ENCODE measurements at places on chromosomes 13 and 19.

- no peak for DNase-seq
These were observed 5.2 kb downstream of the TLE6 start for GRCh38 chr19:2982561-2982960.

DNA sequence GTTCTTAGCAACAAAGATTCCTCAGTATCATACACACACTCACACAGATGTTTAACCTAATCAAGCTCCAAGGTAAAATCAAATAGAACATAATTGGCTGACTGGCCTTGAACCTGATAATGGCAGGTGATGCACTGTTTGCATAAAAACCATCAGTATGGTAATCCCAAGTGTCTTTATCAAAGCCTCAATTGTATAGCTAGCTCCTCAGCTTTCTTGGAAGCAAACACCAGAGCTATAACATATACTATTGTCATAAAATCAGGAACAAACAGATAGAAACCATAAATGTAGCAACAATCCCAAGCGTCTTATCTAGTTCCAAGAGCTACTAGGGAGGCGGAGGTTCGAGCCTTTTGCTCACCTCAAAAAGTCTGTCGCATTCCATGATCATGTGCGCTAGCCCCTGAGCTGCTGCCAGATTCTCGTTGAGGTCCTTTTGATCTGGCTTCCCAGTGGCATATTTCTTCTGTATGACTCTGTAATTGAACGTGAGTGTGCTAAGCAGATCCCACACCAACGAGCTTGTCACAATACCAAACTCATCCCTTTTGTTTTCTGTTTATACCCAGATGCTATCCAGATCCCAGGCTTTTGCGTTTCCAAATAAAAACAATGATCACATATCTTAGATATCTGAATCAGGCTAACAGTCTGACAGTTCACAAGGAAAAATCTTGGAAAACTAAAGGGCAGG lies 95.3 kb downstream of the KL start:
- no peak for DNase-seq

GRCh38 chr13:20882206-20882605 lies 20.3 kb downstream of the XPO4 start:
- DNase-seq, result no peak

GRCh38 chr13:112955956-112956355 lies 13.1 kb upstream of the MCF2L start:
- DNase-seq, result no peak

- DNase-seq, result no peak
These were observed 770.6 kb downstream of the DACH1 start for GRCh38 chr13:71096421-71096820.

DNA sequence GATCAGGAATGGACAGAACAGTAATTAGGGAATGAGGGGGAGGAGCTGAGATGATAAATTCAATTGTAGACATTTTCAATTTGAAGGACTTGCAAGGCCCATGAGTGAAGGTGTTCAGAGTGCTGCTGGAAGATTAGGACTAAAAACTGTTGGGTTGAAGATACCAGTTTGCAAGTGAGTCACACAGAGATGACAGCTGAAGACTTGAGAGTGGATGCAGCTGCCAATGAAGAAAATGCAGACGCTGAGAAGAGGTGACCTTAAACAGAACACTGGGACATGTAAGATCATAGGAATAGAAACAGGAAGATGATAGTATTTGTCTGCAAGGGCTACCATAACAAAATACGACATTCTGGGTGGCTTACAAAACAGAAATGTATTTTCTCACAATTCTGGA lies 1716.5 kb upstream of the SLC10A2 start:
- no peak for DNase-seq

- no peak for DNase-seq
These were observed 123.1 kb downstream of the CDK8 start for GRCh38 chr13:26377038-26377437.

DNA sequence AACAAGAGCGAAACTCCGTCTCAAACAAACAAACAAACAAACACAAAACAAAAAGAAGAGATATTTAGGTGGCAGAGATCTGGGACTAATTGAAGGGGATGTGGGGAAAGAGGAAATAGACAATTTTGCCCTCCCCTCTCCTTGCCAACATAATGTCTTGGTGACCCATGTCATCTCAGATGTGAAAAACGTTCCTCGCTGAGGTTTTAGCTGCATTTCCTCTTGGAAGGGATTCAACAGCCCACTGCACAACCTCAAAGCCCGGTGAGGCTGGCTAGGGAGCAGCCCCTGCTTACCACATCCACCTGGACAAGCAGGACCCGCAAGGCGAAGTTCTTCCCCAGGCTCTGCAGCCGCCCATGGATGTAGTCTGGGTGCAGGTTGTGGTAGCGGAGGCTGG lies 4.9 kb downstream of the ERCC1 start:
- no peak for DNase-seq

- DNase-seq, result no peak
These were observed 214.7 kb downstream of the POSTN start for GRCh38 chr13:37383856-37384370.

- DNase-seq, result no peak
These were observed 379.1 kb downstream of the SUCLA2 start for GRCh38 chr13:47621931-47622330.

- no peak for DNase-seq
These were observed 53.5 kb upstream of the SOX21 start for GRCh38 chr13:94765814-94766213.

DNA sequence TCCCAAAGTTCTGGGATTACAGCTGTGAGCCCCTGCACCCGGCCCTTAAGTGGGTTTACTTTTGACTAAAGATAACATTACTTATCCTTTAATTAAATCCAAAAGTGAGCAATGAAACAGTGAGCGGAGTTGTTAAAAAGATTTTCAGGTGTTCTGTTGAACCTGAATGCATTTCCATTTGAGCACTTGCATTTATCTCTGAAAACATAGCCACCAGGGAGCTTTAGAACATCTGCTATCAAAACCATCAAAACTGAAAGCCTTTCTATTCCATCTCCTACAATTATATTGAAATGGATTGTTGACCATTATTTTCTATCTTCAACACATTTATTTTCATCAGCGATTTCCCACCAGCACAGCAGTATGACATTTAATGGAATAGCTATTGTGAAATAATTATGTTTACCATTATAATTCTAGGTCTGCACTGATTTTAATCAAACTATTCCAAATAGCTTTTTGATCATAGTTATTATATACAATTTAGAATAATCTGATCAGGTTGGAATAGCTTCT lies 269.0 kb downstream of the FGF14 start:
- no peak for DNase-seq

DNA sequence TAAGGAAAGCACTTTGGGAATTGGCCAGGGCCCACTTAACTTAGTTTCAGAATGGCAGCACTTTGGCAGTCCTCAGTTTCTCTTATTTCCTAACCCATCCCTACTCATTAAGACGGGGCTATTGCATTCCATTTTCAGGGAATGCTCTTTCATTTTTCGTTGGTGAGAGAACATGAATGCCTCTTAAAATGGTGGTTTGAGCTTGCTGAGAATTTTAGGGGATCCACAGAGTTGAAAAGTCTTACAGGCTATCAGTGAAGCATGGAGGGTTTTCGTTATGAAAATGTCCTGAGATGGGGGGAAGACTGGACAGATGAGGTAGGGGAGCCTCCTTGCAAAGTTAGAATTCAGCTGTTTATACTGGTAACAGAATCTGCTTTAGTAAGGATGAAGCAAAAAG lies 71.4 kb downstream of the LRCH1 start:
- DNase-seq, result no peak

DNA sequence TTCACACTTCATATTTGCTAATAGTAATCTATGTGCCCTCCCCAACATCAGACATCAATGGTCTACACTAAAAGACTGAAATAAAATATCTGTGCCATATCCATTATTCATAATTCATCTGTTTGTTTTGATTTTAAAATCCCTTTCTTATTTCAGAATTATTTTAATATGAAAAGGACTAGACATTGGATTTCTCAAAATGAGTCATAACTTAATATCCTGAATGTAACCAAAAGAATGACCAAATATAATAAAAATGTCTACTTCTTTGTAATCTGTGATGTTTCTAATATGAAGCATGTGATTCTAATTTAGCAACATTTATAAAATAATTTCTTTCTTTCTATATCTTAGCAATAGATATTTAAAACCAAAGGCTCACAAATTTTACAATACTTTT lies 64.9 kb downstream of the MZT1 start:
- no peak for DNase-seq

DNA sequence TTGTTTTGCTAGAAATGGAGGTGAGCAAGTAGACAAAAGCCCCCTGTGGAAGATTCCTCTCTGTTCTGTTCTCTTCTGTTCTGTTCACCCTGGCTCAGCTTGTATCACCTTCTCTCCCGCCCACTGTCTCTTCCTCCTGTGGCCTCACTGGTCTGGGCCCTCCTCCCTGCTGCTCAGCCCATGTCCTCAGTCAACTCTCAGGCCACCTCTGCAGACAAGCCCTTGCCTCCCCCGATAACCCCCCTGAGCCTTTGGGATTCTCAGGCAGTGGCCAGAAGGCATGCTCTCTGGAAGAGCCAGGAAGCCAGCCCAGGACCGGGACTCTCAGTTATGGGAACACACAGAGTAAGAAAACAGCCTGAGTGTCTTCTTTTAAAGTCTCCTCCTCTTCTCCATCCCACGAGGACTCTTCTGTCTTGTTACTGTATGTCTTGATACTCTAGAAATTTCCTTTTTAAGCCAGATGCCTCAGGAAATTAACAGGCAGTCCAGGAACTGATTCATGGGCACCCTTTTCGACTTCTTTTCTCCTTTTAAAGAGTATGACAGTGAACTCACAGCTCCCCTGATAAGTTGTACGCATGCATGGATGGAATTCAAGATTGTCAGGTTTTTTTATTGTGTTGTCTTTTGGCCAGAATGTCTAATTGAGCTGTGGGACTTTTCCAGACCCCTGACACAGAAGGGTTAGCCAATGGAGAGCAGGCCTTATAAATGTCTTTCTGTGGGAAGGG lies 33.7 kb downstream of the SHISA2 start:
- no peak for DNase-seq

- DNase-seq, result no peak
These were observed 1.6 kb downstream of the ADAMTS10 start for GRCh38 chr19:8608941-8609278.

- no peak for DNase-seq
These were observed 129.3 kb downstream of the ATP11A start for GRCh38 chr13:112819111-112819510.
